Left lobe of liver (tissue), 2 donors: ENCODE measurements at places on chromosomes 16 and 17.

DNA sequence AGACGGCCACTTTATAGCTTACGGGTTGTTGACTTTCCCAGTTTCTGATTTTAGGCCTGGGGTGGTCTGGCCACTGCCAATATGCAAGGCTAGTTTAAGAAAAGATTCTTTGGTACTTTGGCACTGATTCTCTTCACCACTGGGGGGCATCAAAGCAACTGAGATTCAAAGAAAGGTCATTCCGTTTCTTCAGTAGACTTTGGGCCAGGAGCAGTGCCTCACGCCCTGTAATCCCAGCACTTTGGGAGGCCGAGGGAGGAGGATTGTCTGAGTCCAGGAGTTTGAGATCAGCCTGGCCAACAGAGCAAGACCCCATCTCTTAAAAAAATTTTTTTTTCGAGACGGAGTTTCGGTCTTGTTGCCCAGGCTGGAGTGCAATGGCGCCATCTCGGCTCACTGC lies 53.0 kb downstream of the RPA1 start:
- no peak for DNase-seq

GRCh38 chr17:73630531-73630930 lies 13.7 kb downstream of the SDK2 start:
- DNase-seq = no peak

DNA sequence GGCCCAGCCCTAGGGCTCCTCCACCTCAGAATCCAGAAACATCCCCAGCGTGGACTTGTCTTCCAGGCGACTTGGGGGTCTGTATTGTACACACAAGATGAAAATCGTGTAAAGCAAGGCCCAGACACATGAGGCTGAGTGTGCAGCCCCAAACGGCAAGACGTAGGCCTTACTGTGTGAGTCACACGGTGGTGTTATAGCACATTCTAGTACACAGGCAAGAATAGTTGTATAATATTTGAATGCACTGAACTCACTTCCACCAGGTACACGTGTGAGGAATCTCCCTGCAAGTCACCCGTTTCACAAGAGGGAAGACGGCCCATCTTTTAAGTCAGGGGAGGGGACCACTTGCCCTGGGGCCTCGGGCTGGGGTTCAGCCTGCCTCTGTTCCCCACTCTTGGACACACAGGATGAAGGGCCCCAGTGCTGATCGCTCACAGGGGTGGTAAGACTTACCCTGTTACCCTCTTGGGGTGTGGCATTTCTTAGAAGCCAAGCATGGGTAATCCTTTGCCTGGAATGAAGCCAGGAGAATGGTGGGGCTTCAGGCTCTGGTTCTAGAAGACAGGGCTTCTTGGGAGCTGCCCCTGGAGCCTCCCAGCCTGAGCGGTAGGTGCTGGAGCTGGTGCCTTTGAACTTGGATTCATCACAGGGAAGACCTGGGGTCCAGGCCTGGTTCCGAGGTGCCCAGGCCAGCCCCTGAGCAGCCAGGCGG lies 71.3 kb downstream of the SREBF1 start:
- no peak for DNase-seq

- DNase-seq = no peak
Observed at GRCh38 chr17:48240122-48240521, 132.6 kb downstream of the SNX11 start.

- DNase-seq = no peak
Observed at GRCh38 chr17:4658478-4659305, 17.2 kb upstream of the ALOX15 start.
